ENCODE measurements at places on chromosomes 12 and 14. TPM values are rescaled to one million over a fixed set of nuclear protein-coding genes. Genes with fewer than 3 reads are reported as not detected.

Gene SMCO2
- total RNA-seq = not detected

Gene GPD1
- 11.3 TPM for total RNA-seq

Gene RASSF9
- total RNA-seq = 3.7 TPM

Gene MIA2
- total RNA-seq = 13.5 TPM

Gene TEP1
- 13.4 TPM for total RNA-seq

Gene SLC4A8
- 0.06 TPM for total RNA-seq

Gene LRRC74A
- total RNA-seq = not detected

Gene PRR4
- total RNA-seq = not detected

Gene SLC6A12
- not detected for total RNA-seq

Gene GLT1D1
- total RNA-seq = not detected

Gene NOPCHAP1
- 2.0 TPM for total RNA-seq

Gene SDR9C7
- total RNA-seq = not detected

Gene INHBC
- not detected for total RNA-seq

Gene GPR135
- total RNA-seq = 2.2 TPM

Gene OR6C75
- total RNA-seq = not detected

Gene B4GALNT3
- total RNA-seq = not detected

Gene ASCL1
- not detected for total RNA-seq

Gene DIO2
- 5.8 TPM for total RNA-seq

Gene SYCP3
- not detected for total RNA-seq

Gene ADAMTS20
- total RNA-seq = not detected

Gene PLEKHG7
- total RNA-seq = 0.06 TPM

Gene TSHR
- not detected for total RNA-seq

Gene SLC6A15
- total RNA-seq = 3.2 TPM

Gene MYF6
- total RNA-seq = not detected

Gene NKX2-1
- not detected for total RNA-seq

Gene PIANP
- not detected for total RNA-seq

Gene SERPINA9
- not detected for total RNA-seq

Gene NPFF
- total RNA-seq = not detected

Gene GSC
- 0.44 TPM for total RNA-seq

Gene CNTN1
- total RNA-seq = not detected

Gene ACOT6
- total RNA-seq = not detected

Gene C14orf132
- total RNA-seq = 23.3 TPM

All from cardiac ventricle fibroblast (primary cell).